ENCODE measurements at places on chromosomes 7 and 10.
A peak's percentile ranks its signal among the peaks of the same experiment; 100 is the strongest.

DNA sequence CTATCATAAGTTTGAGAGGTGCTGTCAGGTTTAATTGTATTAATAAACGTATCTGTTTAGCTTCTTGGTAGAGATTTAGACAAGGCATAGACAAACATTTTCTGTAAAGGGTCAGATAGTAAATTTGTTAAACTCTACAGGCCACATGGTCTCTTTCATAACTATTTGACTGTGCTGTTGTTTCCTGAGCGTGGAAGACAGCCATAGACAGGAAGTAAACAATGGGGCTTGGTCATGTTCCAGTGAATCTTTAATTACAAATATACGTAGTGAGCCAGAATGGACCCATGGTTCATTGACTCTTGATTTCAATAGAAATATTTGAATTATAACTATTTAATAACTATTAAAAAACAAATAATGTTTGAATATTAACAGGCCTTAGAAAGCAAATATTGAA is 451.1 kb downstream of the SH2D4B start:
- DNase-seq = no peak

- no peak for DNase-seq
Measured at GRCh38 chr7:101743241-101743994, 74.0 kb upstream of the CUX1 start.

- DNase-seq = no peak
Measured at GRCh38 chr10:116780691-116781205, 38.4 kb upstream of the HSPA12A start.

GRCh38 chr10:9010093-9010492 is 955.6 kb downstream of the GATA3 start:
- DNase-seq = no peak

GRCh38 chr7:101390901-101391301 is 28.2 kb downstream of the COL26A1 start:
- no peak for DNase-seq

GRCh38 chr7:96285579-96285978 is 36.3 kb downstream of the SLC25A13 start:
- no peak for DNase-seq

GRCh38 chr7:51311166-51311565 is 5.4 kb downstream of the COBL start:
- no peak for DNase-seq

GRCh38 chr7:134470864-134471263 is 12.0 kb upstream of the AKR1B1 start:
- DNase-seq = peak; percentile 38

DNA sequence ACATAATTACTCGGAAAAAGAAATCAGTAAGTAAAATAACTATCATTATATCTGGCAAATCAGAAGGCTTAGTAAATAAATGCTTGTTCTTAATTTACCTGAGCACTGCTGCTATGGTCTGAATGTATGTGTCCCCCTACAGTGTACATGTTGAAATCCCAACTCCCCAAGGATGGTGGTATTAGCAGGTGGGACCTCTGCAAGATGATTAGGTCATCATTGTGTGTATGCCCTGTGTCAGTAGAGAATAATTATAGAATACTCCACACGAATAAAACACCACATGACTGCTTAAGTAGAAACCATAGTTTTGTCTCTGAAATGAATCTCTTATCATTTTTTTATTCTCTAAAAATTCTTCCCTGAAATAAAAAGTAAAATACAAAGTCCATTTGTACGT is 101.6 kb downstream of the RNF133 start:
- DNase-seq = no peak

- DNase-seq = no peak
Measured at GRCh38 chr10:43980715-43981114, 332.0 kb upstream of the ZNF32 start.

All from SJSA1 (cell line).